H1 (cell line): ENCODE measurements at places on chromosomes 7 and 10. TPM values are rescaled to one million over a fixed set of nuclear protein-coding genes. Genes with fewer than 3 reads are reported as not detected.

HK1 gene
- polyA plus RNA-seq = 55.8 and 91.2 TPM in 2 replicates

ANKRD61 gene
- 0.23 and 0.24 TPM in 2 replicates for polyA plus RNA-seq

POU6F2 gene
- 1.1 and 2.5 TPM in 2 replicates for polyA plus RNA-seq

COPS6 gene
- polyA plus RNA-seq = 159 and 225 TPM in 2 replicates

RADIL gene
- polyA plus RNA-seq = 5.4 and 7.6 TPM in 2 replicates

PAX4 gene
- 0.11 and 0.20 TPM in 2 replicates for polyA plus RNA-seq

CCDC3 gene
- polyA plus RNA-seq = 3.2 and 3.4 TPM in 2 replicates

HTR7 gene
- 11.5 and 22.9 TPM in 2 replicates for polyA plus RNA-seq

RPEL1 gene
- 0.12 and 0.13 TPM in 2 replicates for polyA plus RNA-seq
